ENCODE measurements at places on chromosomes 3 and 15. TPM values are rescaled to one million over a fixed set of nuclear protein-coding genes. Genes with fewer than 3 reads are reported as not detected.

Gene CPLX3
- total RNA-seq, result not detected

Gene FAM107A
- total RNA-seq, result 4.3 TPM

Gene CISH
- 36.6 TPM for total RNA-seq

Gene IL5RA
- total RNA-seq, result 0.88 TPM

Gene DNASE1L3
- 10.0 TPM for total RNA-seq

Gene RNU6-1
- total RNA-seq, result not detected

Gene GRAMD2A
- 0.82 TPM for total RNA-seq

Gene GPR27
- total RNA-seq, result 9.0 TPM

Gene CYP8B1
- 0.35 TPM for total RNA-seq

Gene ADPRH
- 7.6 TPM for total RNA-seq

Gene MIX23
- total RNA-seq, result 14.8 TPM

Gene ENTPD3
- total RNA-seq, result 1.9 TPM

Gene FHIT
- total RNA-seq, result 19.4 TPM

Gene DAPK2
- 18.9 TPM for total RNA-seq

Gene GLDN
- total RNA-seq, result 0.99 TPM

Gene CPOX
- total RNA-seq, result 21.0 TPM

Gene GRIP2
- total RNA-seq, result 5.4 TPM

Gene NOX5
- 0.23 TPM for total RNA-seq

Gene RHOV
- 3.3 TPM for total RNA-seq

Gene WDR93
- total RNA-seq, result 1.6 TPM

Gene MAPK6
- total RNA-seq, result 22.1 TPM

Gene EPHA6
- 3.2 TPM for total RNA-seq

Gene SKOR1
- total RNA-seq, result 0.29 TPM

Gene OR5K2
- total RNA-seq, result not detected

Gene GMNC
- 4.5 TPM for total RNA-seq

Gene ONECUT1
- total RNA-seq, result not detected

Gene ZMAT3
- total RNA-seq, result 8.8 TPM

Gene POLQ
- 3.8 TPM for total RNA-seq

Gene NUP210
- 27.6 TPM for total RNA-seq

Gene CIAO2A
- total RNA-seq, result 51.5 TPM

Gene CCDC33
- total RNA-seq, result 2.9 TPM

Gene CSPG4
- 45.7 TPM for total RNA-seq

Gene C3orf52
- total RNA-seq, result 8.2 TPM

Gene TMEM45A
- 15.5 TPM for total RNA-seq

Gene CCDC51
- 18.6 TPM for total RNA-seq

Gene SLC30A4
- total RNA-seq, result 9.6 TPM

Gene B2M
- total RNA-seq, result 1,012 TPM

Gene NR2F2
- 184 TPM for total RNA-seq

Gene GCNT3
- total RNA-seq, result 0.53 TPM

Gene LDHAL6B
- total RNA-seq, result not detected
